NCI-H345 (cell line): ENCODE measurements at places on chromosomes 2 and 18.

- no peak for DNase-seq
These were observed 96.3 kb downstream of the XRCC5 start for GRCh38 chr2:216205486-216205885.

DNA sequence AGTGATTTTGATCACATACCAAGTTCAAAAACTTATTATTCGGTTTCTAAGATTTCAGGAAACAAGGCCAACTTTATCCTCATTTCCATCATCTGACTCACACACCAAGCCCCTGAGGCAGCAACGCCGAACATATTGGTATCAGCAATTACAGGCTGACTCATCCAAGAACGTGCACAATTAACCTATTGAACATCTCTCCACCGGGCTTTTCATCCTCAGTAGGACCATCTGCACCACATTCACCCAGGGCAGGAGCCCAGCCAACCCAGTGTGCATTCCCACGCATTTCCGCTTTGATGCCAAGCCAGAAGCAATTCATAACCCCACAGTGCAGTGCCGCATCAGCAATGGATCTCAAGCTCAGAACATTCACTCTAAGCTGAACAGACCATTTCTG lies 52.9 kb downstream of the SCG2 start:
- no peak for DNase-seq

- peak; percentile 75 for DNase-seq
These were observed 389.9 kb downstream of the SOX11 start for GRCh38 chr2:6081955-6082624.

GRCh38 chr2:163633291-163633690 lies 102.5 kb downstream of the FIGN start:
- DNase-seq = no peak

- no peak for DNase-seq
These were observed 89.4 kb upstream of the TACR1 start for GRCh38 chr2:75288760-75289159.

- DNase-seq = peak; percentile 32
These were observed 32.1 kb upstream of the ZNF638 start for GRCh38 chr2:71299507-71299906.

DNA sequence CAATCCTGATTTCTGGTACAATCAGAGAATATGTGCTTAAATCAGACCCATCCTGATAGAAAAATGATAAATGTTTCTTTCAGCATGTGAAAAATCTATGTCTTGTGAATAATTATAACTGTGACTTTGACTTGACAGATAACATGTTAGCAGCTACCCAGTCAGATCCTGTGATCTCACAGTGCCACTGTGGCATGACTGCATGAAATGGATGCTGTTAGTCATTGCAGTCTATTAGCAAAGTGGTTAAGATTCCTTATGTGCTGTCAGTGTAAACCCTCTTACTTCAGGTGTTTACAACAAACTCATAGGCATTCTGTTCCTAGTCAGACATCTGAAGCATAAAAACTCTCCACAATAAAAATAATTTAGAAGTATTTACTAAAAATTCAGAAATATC lies 244.6 kb upstream of the RND3 start:
- no peak for DNase-seq

DNA sequence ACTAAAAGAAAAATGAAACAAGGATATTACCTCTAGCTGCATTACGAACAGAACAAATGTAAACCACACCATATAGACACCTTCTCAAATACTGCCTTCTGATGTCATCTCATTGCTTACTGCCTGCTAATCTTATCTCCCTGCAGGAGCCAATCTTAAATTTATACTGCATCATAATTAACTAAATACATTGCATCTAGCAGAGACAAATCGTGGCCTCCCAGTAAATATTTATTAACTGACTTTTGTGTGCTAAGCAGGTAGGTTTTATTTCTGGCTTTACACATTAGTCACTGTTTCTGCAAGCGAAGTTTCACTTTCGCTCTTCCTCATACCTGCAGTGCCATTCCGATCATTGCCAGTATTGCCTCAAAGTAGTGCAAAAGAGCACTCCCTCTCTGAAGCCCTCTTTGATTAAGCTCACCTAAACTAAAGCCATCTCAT lies 67.5 kb downstream of the SPATS2L start:
- DNase-seq = no peak

- DNase-seq = no peak
These were observed 9.5 kb downstream of the AQP12A start for GRCh38 chr2:240701091-240701735.

DNA sequence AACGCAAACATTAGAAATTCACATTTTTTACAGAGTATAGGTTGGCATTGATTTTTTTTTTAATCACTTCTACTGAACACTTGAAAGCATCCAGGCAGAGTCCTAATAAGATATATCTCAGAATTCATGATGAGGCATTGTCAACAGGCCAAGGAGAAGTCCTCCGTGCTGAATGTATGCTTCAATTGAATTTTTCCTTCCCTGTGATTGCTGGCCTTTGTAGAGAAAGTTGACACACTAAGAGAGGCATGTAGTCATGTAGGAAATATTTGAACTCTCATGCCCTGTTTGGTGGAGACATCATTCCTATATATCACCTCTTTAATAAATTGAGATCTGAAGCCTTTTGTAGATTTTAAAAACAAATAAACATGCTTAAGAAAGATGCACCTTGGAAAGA lies 844.9 kb downstream of the CPS1 start:
- no peak for DNase-seq

DNA sequence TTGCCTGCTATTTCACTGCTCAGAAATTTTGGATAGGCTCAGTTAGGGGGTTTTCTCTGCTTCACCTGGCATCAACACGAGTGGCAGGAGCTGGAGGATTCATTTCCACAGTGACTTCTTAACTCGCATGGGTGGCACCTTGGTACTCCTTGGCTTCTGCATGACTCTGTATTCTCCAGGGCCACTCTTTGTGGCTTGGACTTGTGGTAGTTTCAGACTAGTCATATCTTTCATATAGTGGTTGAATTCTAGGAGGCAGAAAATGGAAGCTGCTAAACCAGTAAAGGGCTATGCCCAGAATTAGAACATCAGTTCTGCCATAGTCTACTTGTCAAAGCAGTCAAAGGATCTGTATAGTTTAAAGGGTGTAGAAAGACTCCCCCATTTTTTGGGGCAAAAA lies 6.8 kb downstream of the MAIP1 start:
- no peak for DNase-seq

- DNase-seq = no peak
These were observed 263.0 kb downstream of the EIPR1 start for GRCh38 chr2:3114406-3115185.

- DNase-seq = no peak
These were observed 65.5 kb downstream of the ZNF516 start for GRCh38 chr18:76429262-76430126.

DNA sequence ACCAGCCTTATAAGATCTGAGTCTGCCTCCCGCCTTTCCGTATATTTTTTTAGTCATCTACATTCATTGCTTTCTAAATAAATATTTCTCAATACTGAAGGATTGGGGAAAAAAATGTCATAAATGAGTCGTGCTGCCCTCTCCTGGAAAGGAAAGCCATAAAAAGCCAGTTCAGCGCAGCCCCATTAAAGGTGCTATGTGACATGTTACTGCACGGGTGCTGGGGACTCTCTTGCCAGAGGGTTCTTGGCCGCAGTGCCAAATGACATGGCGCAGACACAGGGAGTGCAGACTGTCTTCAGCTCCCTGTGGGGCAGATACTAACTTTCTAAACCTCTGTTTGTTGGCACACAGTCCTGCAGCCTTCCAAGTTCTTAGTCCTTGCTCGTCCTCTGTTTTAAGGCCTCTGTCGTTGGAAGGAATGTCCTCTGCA lies 53.7 kb upstream of the MAP3K20 start:
- no peak for DNase-seq

- no peak for DNase-seq
These were observed 119.7 kb downstream of the PDCL3 start for GRCh38 chr2:100682536-100682935.

GRCh38 chr2:186746584-186746983 lies 52.7 kb downstream of the FAM171B start:
- no peak for DNase-seq

GRCh38 chr2:26685989-26686839 lies 6.3 kb upstream of the KCNK3 start:
- DNase-seq = peak; percentile 61

- DNase-seq = no peak
These were observed 62.7 kb upstream of the CD302 start for GRCh38 chr2:159860581-159861310.

- DNase-seq = no peak
These were observed 108.1 kb downstream of the FHOD3 start for GRCh38 chr18:36405611-36406010.

DNA sequence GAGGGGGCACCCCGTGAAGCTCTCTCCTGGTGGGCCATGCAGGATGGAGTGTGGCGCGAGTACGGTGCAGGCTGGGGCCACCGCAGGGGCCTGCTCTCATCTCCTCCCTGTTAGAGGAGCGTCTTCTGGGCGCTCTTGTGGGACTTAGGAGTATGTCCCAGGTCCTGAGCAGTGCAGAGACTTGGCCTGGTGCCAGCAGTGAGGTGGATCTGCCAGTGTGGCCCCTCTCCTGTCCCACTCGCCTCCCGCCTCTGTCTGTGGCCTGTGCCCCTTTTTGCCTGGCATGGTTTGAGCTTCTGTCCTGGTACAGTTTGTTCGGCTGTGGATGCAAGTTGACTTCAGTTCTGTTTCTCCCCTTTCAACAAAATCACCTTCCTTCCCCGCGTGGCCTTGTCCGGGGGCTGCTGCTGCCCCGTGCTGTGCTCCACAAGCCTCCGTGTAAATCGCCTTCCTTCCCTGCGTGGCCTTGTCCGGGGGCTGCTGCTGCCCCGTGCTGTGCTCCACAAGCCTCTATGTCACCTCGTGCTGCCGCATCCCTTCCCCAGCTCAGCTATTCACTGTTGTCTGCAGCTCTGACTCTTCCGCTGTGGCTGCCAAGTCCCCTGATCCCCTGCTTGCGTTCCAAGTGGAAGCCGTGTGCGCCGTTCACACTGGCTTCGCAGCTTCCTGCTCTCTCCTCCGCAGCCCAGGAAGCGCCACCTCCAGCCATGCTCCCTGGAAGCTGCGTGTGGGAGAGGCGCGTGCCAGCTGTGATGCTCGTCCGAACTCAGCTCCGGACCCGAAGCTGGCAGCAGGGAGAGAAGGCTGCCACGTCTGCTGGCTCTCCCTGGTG lies 13.7 kb downstream of the LDLRAD4 start:
- no peak for DNase-seq
